ENCODE measurements at places on chromosomes 5 and 9.

GRCh38 chr5:67416133-67416937, 219.7 kb upstream of the CD180 start:
- no peak for DNase-seq

- DNase-seq: no peak
These were observed 29.9 kb upstream of the OBP2B start for GRCh38 chr9:133238851-133239532.

- no peak for DNase-seq
These were observed 604.1 kb downstream of the MTRR start for GRCh38 chr5:8473016-8473415.

- DNase-seq: no peak
These were observed 187.1 kb upstream of the RPS23 start for GRCh38 chr5:82465235-82465634.

DNA sequence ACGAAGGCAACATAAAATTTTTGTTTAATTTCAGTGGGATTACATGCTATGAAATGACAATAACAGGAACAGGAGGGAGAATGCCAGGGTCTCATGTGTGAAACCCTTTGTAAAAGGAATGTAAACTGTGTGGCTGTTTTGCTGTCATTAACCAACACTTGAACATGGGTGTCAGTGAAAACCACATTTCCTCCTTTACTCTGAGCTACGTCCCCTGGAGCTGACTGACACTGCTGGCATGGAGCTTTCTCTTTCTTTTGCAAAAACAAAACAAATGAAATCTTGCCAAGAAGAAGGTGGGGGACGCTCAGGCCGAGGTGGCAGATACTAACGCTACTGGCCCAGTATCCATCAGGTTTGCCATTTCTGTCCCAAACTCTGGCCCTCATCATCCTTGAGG, 121.4 kb downstream of the DMRT2 start:
- DNase-seq: no peak

DNA sequence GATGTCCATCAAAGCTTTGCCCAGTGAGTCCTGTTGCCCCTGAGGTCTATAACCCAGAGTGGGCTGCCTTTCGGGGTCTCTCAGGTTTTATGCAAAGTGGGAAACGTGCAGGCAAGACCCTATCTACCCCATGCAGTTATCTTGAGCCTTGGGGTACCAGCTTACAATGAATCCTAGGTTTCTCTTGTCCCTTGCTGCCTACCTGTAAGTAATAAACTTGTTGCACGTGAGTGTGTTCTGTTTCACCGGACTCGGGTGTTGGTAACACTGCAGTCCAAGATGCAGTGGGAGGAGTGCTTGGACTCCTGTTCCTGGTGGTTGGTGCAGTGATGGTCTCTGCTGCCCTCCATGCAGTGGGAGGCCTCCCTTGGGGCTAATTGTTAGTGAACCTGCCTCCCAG, 85.6 kb upstream of the ALDH1B1 start:
- no peak for DNase-seq

- no peak for DNase-seq
These were observed 35.6 kb upstream of the ANXA1 start for GRCh38 chr9:73116031-73116430.

DNA sequence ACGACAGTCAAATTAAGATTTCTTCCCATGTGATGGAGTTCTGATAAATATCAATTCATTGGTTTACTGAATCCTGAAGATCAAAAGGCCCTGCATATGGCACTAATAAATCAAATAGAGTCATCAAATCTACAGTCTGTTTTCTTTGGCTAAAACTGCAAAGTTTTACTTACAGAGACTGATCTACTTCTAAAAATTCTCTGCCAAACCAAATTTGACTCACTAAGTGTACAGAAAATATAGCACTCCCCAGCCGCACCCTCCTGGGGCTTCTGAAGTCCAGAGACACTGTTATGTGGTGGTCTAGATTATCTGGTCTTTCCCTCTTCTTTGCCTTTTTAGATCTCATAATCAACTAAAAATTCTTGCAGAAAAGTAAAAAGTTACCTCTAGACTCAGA, 237.7 kb downstream of the MLLT3 start:
- DNase-seq: no peak

DNA sequence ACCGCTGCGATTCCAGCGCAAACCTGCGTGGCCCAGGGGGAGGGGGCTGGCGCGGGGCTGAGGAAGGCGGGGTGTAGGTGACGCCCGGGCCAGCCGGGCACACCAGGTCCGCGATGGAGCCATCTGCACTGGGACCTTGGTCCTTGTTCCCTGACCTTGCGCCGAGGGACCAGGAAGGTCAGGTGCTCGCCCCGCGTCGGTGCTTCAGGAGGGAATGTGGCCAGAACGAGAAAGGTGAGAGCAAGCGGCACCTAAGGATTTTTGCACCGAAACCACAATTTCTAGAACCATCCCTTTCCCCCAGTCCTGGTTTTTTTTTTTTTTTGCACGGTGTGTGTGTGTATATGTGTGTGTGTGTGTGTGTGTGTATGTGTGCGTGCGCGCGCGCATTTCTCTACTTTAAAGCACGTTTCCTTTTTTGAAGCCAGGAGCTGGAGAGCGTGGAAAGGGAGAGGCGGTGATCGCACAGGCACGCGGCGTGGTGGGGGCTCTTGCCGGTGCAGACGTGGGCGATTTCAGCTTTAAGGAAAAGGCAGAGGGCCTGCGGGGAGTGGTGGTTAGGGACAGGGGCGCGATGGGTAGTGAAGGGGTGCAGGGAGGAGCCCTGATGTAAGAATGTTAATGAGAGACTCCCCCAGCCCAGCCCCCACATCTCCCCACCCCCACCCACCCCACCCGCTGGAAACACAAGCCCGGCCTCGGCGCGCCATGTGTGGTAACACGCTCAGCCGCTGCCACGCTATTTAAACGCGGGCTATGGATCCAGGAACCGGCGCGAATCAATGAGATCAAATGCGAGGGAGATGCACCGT, at the start of gene NPR3:
TSS of gene NPR3 (plus strand) at position 772 of the 812 bp plus-strand sequence. CDS start 456 bp downstream, outside the sequence.
- DNase-seq: no peak

DNA sequence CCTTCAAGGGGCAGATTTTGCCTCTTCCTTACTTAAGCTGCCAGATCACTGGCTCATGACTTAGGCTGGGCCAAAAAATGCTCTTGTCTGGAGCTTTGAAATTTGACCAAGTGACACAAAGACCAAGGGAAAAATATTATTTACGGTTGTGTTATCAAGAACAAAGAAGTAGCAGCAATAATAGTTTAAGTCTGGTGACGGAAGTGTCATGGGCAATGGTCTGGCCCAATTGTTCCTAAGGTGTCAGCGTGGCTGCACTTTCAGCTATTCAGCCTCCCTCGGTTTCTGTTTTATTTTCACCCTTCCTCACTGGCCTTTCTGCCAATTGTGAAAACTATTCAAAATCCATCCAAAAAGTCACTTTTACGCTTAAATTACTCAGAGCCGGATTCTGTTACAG, 185.3 kb downstream of the CDH18 start:
- DNase-seq: no peak

DNA sequence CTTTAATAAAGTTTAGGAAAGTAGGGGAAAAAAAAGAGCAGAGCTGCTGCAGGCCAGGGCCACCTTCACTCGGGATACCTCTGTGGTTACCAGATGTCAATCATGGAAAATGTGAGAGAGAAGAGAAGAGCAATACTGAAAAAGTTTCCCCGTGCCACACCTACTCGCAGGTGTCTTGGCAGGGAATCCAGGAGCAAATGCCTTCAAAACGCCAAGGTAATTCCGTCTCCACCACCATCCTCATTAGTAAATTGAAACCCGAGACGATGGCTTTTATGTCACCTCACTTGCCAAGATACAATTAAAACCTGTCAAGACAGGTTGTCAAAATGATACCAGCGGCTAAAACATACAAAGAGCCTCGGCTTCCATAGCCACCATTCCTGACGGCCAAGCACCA, 49.7 kb downstream of the FAM81B start:
- DNase-seq: no peak

GRCh38 chr5:115775999-115776398, 40.5 kb downstream of the CDO1 start:
- no peak for DNase-seq

DNA sequence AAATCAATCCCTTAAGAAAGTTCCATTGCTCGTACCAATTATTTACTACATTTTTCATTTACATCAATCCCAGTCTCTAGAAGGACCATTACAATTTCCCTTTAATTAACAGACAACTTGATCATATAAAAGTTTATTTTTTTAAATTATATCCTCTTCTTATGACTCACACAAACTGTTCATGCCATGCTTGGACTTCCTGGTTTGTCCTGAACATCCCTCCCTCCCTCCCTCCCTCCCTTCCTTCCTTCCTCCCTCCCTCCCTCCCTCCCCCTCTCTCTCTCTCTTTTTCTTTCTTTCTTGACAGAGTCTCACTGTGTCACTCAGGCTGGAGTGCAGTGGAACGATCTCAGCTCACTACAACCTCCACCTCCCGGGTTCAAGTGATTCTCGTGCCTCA, 11.6 kb upstream of the CLTB start:
- DNase-seq: no peak

- DNase-seq: no peak
These were observed 160.6 kb downstream of the NFIB start for GRCh38 chr9:14153310-14153720.

DNA sequence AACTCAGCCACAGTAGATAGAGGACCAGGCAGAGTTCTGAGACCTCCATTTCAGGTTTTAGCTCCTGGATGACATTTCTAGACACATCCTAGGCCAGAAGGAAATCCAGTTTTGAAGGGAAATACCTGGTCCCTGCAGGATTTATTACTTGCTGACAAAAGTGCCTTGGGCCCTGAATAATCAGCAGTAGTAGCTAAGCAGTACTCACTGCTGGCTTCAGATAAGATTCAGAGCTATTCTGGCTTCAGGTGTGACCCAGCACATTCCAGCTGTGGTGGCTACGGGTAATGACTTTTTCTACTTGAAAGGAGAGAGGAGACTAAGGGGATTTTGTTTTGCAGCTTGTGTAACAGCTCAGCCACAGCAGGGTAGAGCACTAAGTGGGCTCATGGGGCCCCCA, 34.0 kb downstream of the NDUFAF2 start:
- no peak for DNase-seq

GRCh38 chr9:76537150-76537646, 78.2 kb downstream of the GCNT1 start:
- no peak for DNase-seq

DNA sequence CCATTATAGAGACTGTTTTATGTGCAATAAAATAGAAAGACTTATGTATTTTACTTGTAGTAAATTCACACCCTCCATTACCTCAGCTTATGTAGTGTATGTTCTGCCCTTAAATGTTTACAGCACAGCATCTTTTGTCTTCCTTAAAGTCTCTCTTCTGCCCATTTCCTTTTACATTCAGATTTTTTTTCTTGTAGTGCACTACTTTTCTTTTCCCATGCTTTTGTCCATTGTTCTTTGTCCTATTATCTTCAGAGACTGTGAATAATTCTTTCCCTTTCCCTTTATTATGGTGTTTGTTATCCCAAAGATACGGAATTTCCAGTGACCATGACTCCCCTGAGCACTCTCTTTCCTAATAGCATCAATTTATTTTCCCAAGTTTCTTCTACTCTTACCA, 66.1 kb upstream of the TYRP1 start:
- no peak for DNase-seq

- DNase-seq: no peak
These were observed 12.1 kb upstream of the ERAP1 start for GRCh38 chr5:96819806-96820205.

DNA sequence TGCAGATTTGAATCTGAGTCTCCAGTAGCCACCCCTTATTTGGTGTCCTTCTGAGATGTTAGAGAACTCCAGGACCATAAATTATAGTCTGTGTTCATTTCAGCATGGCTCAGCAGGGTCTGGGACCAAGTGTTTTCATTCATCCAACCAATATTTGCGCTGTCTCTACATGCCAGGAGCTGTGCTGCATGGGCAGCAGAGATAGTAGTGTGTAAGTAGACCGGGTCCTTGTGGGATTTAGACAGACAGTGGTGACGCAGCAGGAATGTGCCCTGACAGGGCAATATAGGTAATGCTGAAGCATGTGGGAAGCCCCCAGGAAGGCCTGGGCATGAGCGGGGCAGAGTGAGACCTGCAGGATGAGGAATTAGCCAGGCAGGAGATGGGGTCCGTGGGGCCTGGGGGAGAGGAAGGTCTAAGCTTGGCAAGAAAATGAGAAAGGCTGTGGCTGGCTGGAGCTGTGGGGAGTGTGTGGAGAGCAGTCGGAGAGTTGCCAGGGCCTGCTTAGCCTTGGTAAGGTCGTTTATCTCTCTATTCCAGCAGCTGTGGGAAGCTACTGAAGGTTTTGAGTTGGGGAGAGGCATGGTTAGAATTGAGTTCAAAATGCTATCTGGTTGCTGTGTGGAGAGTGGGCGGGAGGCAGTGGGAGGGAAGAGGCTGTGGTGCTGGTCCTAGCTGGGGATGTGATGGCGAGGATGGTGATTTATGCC, 16.8 kb downstream of the STXBP1 start:
- DNase-seq: no peak

- no peak for DNase-seq
These were observed 35.0 kb upstream of the ANKRD33B start for GRCh38 chr5:10528827-10529226.

GRCh38 chr5:173010547-173011464, 27.2 kb downstream of the ATP6V0E1 start:
- DNase-seq: no peak

- DNase-seq: no peak
These were observed 652.6 kb downstream of the CCDC171 start for GRCh38 chr9:16205455-16205854.

- DNase-seq: no peak
These were observed 91.9 kb upstream of the CHD1 start for GRCh38 chr5:99020698-99021048.

- no peak for DNase-seq
These were observed 4.4 kb downstream of the SNX18 start for GRCh38 chr5:54521856-54522479.

DNA sequence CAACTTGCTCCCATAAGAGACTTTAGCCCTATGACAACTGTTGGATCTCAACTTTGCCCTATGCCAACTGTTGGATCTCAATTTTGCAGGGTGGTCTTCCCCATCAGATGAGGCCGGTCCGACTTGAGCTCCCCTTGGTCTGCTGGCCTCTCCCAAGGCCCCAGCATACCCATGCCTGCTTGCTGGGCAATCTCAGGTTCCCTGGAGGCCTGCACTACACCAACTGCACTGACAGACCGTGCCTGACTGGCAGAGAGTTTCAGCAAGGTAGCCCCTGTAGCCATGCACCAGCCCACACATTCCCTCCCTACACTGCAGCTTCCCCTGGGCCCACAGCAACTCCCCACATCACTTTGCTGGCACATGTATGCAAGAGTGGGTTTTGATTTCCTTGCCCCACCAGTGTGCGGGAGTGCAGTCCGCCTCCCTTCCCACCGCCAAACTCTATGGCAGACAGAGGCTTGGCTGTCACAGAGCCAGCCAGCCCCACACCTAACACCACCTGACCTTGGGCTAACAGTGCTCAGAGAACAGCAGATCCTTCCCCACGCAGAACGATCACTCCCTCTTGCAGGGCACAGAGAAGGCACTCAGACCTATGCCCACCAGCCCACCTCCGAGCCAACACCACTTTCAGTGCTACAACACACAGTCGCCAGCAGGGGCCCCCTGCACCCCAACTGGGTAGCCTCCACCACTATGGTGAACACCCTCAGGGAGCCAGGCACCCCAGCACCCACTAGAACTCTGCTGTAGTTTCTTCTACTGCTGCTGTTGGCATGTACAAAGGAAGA, 279.9 kb upstream of the COX7C start:
- no peak for DNase-seq

- no peak for DNase-seq
These were observed 89.0 kb downstream of the ARSB start for GRCh38 chr5:78896132-78896531.

GRCh38 chr9:8560560-8561525, 761.3 kb upstream of the DMAC1 start:
- no peak for DNase-seq
